ENCODE measurements at places on chromosomes 3 and 15.

- DNase-seq, result no peak
Observed at GRCh38 chr3:41198526-41198925, 779 bp upstream of the CTNNB1 start.

- DNase-seq, result no peak
Observed at GRCh38 chr3:128499724-128500275, 6.8 kb upstream of the GATA2 start.

GRCh38 chr3:16793321-16793720, 91.4 kb upstream of the PLCL2 start:
- no peak for DNase-seq

- DNase-seq, result no peak
Observed at GRCh38 chr3:175608356-175608755, 749.2 kb downstream of the NAALADL2 start.

GRCh38 chr15:48781481-48782081, 29.3 kb downstream of the CEP152 start:
- no peak for DNase-seq

GRCh38 chr3:108119398-108120104, 28.7 kb upstream of the CD47 start:
- DNase-seq, result no peak

GRCh38 chr15:98035134-98035533, 74.6 kb downstream of the ARRDC4 start:
- DNase-seq, result no peak

DNA sequence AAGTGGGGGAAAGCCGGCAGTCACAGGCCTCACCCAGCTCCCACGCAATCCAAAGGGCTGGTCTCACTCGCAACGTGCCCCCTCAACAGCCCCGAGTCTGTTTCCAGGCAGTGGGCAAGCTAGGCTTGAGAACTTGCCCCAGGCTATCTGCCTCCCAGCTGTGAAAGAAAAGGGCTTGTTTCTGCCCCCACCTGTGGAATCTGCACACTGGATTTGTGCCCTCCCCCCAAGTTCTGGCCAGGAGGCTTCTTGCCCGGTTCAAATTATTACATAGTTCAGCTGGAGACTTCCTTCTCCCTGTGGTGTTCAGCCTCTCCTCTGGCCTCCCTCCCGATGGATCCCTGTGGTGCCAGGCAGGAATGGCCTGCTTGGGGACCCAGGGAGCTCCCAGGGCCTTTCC, 283.9 kb upstream of the LYSMD4 start:
- DNase-seq, result no peak

DNA sequence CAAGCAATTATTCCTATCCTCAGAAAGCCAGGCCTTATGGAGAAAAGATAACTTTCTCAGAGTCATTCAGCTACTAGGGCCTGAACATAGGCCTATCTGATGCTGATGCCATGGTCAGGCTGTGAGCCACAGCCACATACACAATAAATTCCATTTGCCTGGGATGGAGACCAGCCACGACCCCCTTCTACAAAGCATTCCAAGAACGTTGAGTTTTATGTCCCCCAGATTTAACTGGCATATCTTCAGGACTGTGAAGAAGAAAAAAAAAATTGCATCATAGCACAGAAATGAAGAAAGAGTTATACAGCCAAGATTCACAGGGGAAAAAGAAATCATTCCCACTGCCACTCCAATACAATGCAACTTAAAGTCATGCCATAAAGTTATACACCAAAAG, 100.0 kb downstream of the THBS1 start:
- no peak for DNase-seq

DNA sequence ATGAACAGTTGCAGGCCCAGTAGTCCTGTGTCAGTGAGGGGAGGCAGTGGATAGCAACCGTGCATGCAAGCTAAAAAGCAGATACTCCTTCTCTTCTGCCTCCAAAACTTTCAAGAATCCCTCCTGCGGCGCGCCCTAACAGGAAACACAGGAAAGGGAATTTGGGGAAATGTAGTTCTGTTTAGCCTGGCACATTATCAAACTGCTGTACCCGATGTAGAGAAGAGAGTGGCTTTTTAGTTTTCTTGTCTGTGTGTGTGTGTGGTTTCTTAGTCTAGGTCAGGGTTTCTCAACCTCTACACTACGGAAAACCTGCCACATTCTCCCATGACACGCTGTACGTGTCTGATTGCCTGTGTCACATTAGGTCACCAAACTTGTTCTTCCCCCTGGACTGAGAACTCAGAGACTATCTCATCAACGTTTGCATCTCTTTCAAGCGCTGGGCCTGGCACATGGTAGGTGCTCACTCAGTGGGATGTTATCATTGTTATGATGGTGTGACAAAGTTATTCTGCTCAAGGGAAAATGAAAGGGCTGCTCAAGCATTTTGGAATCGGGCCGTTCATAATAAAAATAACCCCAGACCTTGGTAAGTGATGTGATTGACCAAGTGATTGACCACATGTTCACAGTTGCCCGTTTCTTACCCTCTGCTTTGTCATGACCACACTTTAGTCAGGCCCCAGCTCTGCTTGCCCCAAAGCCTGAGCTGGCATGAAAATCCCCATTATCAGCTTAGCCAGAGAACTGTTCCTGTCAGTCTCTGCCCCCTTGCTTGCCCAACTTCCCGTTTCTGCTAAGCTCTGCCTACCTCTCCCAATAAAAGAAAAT, 33.2 kb downstream of the TM4SF4 start:
- no peak for DNase-seq

GRCh38 chr15:89455535-89455934, 40.8 kb downstream of the RHCG start:
- no peak for DNase-seq

Data from NCI-H1436 treated with DMSO at 0.1 percent for 48 hours (cell line).